ENCODE measurements at places on chromosomes 5 and 9.

- DNase-seq = no peak
These were observed 203.2 kb upstream of the IRX1 start for GRCh38 chr5:3392306-3392939.

DNA sequence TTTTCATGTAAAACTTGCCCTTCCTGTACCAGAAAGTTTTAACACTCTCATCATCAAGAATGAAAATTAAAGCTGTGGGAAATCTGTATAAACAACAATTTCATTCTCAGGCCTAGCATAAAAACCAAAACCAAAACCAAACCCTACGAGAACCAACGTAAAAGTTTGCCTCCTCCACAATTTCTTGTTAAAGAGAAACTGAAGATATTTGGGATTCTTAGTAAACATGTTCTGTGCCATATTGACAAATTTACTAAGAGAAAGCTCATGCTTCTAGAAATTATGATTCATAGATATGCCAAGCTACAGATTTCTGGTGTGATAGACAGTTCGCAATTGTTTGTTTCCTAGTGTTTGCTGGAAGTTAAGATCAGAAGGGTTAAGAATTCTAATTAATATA is 801.0 kb upstream of the NUDT12 start:
- no peak for DNase-seq

DNA sequence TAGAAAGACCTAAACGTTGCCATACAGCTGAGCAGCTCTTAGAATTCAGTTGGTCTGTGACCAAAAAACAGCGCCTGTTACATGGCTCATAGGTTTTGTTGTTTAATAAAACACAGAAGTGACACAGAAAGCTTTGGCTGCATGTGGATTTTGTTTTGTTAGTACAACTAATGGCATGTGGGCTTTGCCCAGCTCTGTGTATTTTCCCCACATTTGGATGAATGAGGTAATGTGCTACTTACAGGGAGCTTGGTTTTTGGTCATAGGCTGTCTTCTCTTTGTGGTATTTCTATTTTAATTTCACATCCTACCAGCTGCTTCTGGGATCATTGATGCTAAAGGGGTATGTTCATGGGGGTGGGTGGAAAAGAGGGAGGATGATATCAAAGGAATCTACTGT is 37.0 kb upstream of the POU4F3 start:
- no peak for DNase-seq

DNA sequence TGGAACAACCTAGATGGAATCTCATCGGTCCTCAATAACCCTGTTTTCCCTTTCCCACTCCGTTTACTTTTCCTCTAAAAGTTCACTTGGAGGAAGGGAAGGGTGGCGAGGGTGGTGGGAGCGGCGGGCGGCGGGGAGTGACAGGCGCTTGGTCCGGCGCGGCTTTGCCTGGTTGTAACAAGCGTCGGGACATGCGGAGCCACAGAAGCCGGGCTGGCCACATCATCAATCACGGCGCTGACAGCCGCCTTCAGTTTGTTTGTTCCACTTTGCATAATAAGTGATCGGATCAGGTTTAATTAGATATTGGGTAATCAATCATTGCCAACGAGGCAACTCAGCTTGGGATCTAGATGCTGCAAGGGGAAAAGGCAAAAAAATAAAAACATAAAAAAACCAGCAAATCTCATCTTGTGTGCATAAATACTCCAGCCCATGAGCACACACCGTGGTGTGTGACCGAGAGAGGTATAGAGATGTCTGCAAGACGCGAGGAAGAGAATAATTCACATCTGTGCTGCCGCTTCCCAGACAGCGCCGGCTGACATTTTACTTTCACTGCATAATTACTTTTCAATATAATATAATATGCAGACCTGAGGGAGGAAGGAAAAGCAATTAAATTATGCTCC is 396.2 kb upstream of the IRX4 start:
- no peak for DNase-seq

GRCh38 chr5:61327760-61328753 is 4.0 kb upstream of the ZSWIM6 start:
- DNase-seq = no peak

GRCh38 chr5:169609716-169610115 is 26.1 kb downstream of the SPDL1 start:
- DNase-seq = no peak

GRCh38 chr5:147037515-147038205 is 159.1 kb upstream of the PPP2R2B start:
- DNase-seq = no peak

DNA sequence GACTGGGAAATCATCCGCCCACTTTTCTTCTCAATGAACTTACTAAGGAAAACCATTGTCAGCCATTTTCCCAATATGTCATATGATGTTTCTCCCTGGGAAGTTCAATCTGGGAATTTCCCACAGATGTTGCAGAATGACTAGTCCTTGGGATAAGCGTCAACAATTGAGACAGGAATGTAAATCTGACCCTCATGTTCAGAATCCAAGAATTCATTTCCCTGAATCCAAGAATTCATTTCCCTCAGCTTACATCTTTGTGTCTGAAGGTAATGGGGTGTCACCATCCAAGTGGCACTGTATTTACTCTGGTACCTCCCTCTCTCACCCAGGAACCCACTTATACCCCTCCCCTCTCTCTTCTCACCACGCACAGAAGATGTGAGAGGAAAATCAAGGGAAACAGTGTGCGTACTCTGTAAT is 7.4 kb downstream of the KLF9 start:
- no peak for DNase-seq

GRCh38 chr5:81187885-81188284 is 45.2 kb upstream of the CKMT2 start:
- DNase-seq = no peak

DNA sequence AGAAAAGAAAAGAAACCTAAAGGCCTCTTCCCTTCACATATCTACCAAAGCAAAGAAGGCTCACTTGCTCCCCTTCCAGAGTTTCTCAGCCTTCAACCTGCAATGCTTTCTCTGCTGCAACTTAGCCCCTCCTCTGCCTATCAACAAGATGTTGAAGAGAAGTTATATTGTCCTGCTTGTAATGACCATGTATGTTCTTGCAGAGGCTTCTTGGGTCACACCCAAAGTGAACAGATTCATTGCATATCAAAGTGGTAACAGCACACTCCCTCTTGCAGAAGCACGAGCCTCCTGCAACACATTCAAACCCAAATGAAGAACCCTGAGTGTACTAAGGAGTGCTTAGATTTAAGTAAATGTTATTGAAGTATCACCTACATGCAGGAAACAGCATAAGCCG is 494.3 kb downstream of the NTRK2 start:
- no peak for DNase-seq

- DNase-seq = no peak
These were observed 41.5 kb downstream of the SECISBP2 start for GRCh38 chr9:89359751-89360261.

DNA sequence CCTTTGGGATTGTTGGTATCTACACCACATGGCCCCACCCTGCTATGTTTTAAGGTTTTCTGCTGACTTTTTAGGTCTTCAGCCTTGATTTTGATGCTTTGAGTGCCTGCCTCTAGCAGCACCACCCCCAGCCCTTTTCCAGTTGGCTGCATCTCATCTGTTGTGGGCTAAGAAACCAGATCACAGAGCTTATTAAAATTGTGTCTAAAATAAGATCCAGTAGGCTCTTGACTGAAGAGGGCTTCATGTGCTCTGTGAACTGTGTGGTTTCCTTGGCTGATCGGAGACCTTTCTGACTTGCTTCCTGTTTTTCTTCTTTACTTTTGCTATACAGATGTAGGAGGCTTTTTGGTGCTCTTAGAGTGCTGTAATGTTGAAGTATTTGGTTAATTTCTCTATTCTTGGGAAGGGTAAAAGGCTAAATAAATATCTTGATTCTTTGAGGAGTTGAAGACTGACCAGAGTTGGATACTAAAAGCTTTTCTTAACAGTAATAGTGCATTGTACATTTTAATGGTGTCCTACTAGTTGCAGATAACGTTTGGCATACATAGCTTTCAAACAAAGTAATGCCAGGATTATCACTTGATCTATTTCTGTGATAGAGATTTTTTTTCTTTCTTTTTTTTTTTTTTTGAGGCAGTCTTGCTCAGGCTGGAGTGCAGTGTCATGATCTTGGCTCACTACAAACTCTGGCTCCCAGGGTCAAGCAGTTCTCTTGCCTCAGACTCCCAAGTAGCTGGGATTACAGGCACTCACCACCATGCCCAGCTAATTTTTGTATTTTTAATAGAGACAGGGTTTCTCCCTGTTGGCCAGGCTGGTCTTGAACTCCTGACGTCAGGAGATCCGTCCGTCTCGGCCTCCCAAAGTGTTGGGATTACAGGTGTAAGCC is 4.5 kb downstream of the UBE2D2 start:
- peak; percentile 14 for DNase-seq

- DNase-seq = no peak
These were observed 15.5 kb downstream of the ACER2 start for GRCh38 chr9:19424176-19424779.

DNA sequence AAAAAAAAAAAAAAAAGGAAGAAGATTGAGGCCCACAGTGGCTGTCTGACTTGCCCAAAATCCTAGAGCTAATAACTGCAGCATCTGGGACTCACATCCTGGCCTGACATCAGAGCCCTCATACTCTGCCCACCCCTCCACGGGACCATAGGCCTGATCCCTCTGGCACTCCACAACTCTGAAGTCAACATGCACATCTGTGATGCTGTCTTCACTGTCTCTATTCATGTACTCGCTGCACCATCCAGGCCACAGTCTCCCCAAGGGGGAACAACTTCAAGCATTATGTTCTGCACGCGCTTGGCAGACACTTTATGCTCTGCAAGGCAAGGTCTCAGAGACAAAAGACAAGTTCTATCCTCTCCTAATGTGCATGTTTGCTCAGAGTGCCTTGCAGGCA is 158.2 kb downstream of the SPOCK1 start:
- no peak for DNase-seq

DNA sequence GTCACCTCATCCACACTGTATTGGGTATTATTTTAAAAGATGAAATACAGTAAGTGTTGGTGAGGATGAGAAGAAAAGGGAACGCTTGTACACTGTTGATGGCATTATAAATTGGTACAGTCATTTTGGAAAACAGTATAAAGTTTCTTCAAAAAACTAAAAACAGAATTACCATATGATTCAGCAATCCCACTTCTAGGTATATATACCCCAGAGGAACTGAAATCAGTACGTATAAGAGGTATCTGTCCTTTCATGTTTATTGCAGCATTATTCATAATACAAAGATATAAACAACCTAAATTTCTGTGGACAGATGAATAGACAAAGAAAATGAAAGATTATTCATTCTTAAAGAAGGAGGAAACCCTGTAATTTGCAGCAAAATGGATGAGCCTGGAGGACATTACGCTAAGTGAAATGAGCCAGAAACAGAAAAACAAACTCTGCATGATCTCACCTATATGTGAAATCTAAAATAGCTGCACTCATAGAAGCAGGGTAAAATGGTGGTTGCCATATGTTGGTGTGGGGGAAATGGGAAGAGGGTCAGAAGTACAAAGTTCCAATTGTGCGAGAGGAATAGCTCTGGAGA is 191.6 kb downstream of the TRIM36 start:
- DNase-seq = no peak

DNA sequence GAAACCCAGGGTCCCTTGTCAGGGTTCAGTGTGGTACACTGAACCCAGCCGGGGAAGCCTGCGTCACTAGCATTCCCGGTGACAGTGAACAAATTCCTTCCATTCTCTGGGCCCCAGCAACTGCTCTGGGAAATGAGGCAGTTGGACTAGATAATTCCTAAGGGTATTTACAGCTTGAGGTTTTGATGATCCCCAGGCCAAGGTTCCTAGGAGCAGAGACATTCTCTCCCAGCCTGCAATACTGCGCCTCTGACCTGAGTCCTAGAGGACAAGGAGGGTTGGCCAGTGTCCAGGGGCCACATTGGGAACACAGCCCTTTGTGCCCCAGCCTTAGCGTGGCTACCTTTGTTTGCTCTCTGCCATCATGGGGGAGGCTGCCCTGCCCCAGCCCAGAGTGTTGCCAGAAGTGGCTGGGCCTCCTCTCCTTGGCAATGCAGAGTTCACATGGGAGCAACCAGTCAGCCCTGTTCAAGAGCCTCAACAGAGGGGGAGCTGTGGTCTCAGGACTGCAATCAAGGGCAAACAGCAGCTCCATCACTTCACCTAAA is 178.2 kb downstream of the SEC61B start:
- no peak for DNase-seq

DNA sequence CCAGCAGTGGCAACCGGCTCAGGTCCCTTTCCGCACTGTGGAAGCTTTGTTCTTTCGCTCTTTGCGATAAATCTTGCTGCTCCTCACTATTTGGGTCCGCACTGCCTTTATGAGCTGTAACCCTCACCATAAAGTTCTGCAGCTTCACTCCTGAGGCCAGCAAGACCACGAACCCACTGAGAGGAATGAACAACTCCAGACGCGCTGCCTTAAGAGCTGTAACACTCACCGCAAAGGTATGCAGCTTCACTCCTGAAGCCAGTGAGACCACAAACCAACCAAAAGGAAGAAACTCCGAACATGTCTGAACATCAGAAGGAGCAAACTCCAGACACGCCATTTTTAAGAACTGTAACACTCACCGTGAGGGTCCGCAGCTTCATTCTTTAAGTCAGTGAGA is 103.5 kb downstream of the GLIS3 start:
- no peak for DNase-seq

- no peak for DNase-seq
These were observed 92.7 kb downstream of the DAB2IP start for GRCh38 chr9:121744002-121744686.

DNA sequence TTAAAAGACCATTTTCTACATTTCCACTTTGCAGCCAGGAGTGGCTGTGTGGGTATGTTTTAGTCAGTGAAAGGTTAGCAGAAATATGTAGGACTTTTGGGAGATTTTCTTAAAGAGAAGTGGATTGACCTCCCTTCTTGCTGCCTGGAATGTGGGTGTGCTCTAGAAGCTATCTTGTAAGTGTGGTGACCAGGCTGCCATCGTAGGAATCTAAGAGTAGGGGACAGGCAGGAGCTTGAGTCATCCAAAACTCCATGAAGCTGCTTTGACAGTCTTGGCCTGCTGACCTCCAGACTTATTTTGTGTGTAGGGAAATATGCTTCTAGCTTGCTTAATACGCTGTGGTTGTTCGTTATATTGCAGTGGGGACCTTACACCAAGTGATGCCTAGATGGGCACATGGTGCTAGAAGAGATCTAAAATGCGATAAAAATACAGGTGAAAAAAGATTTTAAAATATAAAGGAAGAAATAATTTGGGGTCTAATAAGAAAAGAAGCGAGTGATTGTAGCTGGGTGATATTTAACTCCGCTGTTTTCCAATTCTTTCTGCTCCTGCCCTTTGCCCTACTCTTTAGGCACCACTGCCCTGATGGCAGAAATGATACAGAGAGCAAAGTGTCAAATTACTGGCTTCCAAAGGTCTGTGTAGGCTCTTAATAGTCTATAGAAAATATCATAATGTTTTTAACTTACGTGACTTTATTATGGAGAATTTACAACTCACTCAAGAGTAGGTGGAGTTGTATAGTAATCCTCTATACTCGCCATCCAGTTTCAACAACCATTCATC is 298.2 kb upstream of the ZNF608 start:
- no peak for DNase-seq

Measured in activated CD4-positive, alpha-beta T cell treated with anti-CD3 and anti-CD28 coated beads, Interleukin-2, amount 50 U/mL, for 24 hours (primary cell).